ENCODE measurements at places on chromosomes 12 and 14.

DNA sequence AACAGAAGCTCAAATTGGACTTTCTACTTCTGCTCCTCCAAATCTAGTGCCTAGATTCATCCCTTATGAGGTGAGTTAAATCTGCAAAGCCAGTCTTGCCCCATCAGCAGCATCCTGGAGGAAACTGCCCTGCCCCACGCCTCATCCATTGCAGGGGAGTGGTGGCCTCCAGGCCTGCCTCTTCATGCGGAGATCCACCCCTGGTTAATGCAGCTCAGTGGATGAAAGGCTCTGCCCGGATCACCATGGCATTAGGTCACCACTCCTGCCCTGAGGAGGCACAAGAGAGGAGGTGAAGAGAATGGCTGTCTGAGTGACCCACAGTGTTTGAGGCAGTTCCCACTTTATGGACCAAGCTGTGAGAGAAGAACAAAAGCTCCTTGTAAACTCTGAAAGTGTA lies 218.1 kb downstream of the C12orf75 start:
- no peak for DNase-seq

- DNase-seq, result peak; percentile 66
Measured at GRCh38 chr14:74531467-74531866, 37.9 kb downstream of the ISCA2 start.

DNA sequence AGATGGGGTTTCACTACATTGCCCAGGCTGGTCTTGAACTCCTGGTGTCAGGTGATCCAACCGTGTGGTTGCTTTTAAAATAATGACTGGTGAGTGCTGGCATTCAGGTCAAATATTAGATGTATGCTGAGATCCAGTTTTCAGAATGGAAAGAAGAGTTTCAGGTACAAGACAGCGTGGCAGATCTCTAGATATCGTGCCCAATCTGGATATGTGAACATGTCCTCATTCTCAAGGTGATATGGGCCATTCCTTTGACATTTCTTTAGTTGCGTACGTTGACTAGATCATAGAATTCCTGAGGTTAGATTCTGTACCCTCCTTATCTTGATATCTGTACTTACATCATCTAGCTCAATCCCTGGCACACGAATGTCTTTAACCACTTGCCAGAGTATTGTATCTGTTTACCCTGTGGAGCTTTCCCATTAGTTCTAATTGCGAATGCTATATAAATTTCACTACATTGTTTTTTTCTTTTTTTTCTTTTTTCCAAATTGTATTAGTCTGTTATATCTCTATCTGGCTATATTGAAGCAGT lies 80.2 kb downstream of the ANO6 start:
- DNase-seq, result no peak

DNA sequence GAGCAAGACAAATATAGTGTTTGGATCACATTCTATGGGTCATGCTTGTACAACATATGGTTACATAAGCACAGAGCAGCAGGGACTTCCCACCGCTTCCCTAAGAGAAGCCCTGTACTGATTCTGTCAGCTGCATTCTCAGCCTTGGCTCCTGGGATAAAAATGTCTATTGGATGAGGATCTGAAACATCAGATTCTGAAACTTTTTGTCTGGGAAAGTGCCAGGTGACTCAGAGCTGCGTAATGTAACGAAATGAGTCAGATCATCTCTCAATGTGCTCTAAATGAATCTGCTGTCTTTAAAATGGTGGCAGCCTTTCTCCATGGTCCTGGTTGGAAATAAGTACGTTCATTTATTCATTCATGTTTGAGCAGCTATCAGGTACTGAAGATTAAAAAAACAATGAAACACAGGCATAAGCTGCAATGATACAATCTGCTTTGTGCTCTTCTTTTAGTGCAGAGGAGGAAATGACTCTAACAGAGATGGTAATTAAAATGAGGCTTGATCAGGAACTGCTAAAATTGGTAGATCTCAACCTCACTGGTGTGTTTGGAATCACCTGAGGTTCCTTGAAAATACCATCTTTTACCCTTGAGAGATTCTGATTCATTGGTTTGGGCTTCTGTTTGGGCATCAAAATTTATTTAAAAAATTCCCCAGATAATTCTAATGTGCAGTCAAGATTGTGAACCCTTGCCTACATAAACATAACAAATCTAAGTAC lies 99.1 kb upstream of the NAP1L1 start:
- DNase-seq, result peak; percentile 90

- no peak for DNase-seq
Measured at GRCh38 chr12:22321638-22322037, 12.9 kb downstream of the ST8SIA1 start.

- DNase-seq, result no peak
Measured at GRCh38 chr14:100750762-100751699, 24.3 kb downstream of the DLK1 start.

GRCh38 chr14:54537651-54538050 lies 27.9 kb downstream of the CGRRF1 start:
- DNase-seq, result no peak

DNA sequence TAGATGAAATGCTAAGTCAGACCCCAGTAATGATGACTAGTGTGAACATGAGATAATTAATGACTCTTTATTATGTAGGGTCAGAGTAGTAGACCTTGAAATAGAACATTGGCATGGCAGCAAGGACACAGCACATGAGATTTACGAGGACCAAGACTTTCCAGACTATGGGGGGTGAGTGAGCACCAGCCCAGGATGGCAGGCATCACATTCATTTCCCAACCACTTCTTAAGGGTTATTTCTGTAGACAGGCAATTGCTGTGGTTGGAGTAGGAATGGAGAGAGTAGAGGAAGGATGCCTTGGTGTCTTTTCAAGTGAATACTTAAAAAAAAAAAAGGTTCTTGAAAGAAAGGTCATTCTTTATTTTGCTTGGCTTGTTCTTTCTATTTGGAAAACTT lies 189.4 kb upstream of the DYRK2 start:
- DNase-seq, result no peak

DNA sequence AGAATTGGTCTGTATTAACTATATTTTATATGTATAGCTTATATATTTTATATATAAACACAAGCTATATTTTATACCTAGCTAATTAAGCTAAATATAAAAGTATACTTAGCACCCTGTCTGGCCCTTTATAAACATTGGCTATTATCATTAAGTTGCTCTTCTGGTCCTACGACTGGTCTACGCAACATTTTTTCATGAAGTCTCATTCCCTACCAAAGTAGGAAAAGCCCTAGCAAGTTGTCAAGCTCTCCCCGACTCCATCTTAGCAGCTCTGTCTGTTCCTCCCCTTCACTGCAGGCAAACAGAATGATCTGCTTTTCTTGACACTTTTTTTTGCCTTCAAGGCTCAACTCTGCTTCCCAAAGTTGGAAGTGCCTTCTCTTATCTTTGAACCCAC lies 36.7 kb upstream of the ELK3 start:
- DNase-seq, result no peak

- DNase-seq, result peak; percentile 94
Measured at GRCh38 chr14:52080808-52081755, 12.2 kb upstream of the NID2 start.

- no peak for DNase-seq
Measured at GRCh38 chr14:100540926-100541620, 46.1 kb downstream of the BEGAIN start.

DNA sequence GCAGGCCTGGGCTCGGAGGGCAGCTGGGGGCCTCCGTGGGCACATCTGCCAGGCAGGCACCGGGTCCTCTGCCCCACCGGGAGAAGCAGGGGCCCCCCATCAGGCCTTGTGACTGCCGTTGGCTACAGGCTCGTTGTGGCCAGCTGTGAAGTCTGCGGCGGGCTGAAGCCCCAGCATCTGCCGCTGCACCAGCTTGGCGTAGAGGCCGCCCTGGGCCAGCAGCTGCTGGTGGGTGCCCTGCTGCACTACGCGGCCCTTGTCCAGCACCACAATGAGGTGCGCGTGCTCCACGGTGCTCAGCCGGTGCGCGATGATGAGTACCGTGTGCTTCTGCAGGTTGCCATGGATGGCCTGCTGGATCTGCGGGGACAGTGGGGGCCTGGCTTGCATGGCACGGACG lies 33.9 kb upstream of the VPS37B start:
- no peak for DNase-seq

All from fibroblast of gingiva (primary cell).